Fibroblast of skin of left biceps (primary cell): ENCODE measurements at places on chromosomes 16 and 17.

DNA sequence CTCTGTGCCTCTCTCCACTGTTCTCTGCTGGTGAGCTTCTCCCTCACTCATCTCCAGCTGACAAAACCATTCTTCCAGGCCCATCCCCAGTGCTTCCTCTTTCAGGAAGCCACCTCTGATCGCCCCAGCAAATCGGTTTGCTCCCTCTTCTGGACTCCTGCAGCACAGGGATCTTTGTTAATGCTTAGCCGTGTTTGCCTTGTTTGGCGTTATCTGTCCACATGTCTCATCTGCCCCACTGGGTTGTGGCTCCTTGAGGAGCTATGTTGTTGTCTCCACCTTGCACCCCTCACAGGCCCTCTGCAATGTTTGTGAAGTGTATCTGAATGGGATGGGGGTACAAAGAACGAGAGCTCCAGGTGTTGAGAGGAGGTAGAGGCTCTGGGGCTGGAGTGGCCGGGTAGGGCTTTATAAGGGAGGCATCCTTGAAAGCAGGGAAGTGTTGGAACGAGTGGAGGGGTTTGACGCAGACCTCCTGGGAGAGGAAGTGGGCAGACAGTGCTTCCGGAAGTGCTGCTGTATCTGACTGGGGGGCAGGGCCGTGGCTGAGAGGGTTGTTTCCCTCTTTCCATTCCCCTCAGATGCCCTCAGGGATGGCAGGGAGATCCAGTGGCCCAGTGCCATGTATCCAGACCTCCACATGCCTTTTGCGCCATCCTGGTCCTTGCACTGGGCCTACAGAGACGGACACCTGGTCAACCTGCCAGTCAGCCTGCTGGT, 27.8 kb downstream of the CASKIN2 start:
- no peak for DNase-seq

GRCh38 chr17:57142925-57143324, 57.9 kb downstream of the AKAP1 start:
- DNase-seq: no peak

DNA sequence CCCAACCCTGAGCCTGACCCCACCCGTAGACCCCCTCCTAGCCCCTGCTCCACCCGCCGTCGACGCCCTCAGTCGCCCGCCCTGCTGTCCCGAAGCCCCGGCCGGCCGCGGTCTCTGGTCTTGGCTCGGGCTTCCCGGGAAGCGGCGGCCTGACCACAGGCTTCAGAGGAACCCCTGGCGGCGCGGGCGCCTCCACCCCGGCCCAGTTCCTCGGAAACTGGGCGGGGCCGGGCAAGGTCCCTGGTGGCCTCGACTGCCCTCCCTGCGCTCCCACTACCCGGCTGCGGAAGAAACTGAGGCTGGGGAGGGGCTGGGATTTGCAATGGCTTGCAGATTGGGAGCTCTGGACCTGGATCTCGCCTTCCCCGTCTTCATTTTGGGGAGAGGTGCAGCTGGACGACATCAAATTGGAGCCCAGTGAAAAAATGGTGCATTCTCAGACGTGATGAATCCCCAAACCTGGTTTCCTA, 692 bp upstream of the SOCS1 start:
- DNase-seq: no peak

DNA sequence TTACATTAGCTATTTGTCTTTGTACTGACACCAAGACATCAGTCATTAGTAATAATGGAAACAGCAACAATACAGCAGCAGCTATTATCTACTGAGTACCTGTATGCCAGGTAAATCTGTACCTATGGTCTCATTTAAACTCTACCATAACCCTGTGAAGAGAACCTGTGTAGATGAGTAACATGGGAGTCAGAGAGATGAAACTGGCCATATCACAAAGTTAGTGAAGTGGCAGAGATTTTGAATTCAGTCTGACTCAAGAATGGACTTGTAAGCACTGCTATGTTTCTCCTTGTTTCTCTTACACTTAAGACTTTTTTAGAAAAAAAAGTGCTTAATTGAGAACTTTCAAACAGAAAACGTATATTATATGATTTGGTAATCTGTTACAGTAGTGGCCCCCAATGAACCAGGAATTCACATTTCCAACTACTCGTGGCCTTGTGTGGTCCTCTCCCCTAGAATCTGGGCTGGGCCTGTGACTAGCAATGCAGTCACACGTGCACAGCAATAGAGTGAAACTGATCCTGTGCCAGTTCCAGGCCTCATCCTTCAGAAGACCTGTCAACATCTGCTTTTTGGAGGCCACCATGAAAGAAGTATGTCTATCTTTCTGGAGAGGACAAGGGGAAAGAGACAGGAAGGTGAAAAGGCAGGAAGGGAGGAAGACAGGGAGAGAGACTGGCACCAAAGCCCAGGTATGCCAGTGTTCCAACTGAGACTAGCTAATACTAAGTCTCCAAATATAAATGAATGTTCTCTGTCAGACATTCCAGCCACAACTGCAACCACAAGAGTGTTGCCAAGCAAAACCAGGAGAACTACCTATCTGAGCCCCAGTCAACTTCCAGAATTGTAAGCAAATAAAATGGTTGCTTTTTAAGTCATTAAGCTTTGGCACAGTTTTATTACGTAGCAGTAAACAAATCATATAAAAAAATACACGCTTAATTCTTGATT, 12.0 kb downstream of the CRLF3 start:
- DNase-seq: no peak

- DNase-seq: no peak
These were observed 5.7 kb downstream of the CCR7 start for GRCh38 chr17:40559564-40559916.

GRCh38 chr17:77111934-77112296, 28.9 kb upstream of the SEC14L1 start:
- DNase-seq: no peak

DNA sequence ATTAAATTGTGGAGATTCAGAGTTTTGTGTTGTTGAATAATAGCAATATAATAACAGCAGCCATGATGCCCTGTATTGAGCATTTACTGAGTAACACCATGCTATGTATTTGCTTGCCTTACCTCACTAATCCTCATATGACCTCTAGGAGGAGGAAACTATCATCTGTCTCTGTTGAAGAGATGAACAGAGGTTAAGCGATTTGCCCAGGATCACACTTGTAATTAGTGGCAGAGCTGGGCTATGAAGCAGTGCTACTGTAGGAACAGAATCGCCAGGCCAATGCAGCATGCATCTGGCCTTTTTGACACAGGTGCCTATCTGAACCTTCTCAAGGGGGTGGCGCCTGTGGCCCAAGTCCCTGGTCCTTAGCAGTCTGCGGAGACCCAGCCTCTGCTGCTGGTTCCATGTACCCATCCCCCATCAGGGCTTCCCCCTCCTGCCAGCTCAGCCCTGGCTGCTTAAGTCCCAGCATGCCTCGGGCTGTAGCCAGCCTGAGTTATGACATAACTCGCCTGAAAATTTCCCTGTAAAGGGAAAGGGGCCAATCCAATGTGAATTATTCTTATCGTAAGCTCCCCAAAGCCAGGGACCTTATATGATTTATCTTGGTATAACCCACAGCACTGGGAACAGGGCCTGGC, 50.4 kb upstream of the HS3ST2 start:
- DNase-seq: no peak

DNA sequence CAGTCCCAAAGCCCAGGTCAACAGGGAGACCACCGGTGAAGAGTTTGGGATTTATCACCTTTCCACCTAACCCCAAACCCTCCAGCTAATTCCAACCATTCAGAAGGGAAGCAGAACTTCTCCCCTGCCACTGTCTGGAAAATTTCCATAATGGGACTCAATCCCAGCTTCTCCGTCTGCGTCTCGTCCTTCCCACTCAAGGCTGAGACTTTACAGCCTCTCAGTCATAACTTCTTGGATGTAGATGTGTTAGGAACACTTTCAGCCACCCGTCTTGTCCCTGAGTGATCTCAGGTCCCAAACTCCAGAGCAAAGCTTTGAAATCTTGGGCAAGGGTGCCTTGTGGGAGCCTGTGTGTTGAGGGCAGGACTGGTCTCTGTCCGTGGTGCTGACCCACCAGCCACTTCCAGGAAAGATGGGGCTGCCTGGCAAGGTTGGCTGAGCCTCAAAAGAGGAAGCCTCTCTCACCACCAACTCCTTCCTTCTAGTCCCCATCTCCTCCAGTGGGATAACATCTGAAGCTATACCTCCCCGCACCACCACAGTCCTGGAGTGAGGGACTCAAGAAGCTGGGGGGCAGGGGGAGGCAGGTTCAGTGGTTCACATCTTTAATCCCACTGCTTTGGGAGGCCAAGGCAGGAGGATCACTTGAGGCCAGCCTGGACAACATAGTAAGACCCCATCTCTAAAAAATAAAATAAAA, 9.3 kb downstream of the GAS2L2 start:
- DNase-seq: no peak

GRCh38 chr16:17607075-17607509, 136.3 kb upstream of the XYLT1 start:
- DNase-seq: no peak

DNA sequence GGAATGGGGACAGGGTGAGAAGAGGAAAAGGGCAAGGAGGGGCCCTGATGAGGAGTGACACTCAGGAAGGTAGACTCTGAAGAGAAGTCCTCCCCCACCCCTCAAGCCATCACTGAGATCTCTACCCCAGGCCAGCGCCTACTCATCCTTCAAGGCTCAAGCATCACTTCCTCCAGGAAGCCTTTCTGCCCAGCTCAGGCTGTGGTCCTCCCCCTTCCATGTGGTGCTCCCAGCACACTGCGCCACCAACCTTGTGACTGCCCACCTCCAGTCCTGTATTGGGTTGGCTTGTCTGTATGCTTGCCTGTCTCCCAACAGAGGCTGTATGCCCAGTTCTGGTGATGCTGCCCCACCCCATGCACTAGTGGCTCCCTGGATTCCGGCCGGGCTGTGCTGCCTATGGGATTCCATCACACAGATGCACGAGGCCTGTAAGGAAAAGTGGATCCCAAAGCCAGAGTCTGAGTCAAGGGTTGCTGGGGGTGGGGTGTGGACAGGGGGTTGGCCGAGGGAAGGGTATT, 19.8 kb upstream of the ZFP90 start:
- DNase-seq: no peak

DNA sequence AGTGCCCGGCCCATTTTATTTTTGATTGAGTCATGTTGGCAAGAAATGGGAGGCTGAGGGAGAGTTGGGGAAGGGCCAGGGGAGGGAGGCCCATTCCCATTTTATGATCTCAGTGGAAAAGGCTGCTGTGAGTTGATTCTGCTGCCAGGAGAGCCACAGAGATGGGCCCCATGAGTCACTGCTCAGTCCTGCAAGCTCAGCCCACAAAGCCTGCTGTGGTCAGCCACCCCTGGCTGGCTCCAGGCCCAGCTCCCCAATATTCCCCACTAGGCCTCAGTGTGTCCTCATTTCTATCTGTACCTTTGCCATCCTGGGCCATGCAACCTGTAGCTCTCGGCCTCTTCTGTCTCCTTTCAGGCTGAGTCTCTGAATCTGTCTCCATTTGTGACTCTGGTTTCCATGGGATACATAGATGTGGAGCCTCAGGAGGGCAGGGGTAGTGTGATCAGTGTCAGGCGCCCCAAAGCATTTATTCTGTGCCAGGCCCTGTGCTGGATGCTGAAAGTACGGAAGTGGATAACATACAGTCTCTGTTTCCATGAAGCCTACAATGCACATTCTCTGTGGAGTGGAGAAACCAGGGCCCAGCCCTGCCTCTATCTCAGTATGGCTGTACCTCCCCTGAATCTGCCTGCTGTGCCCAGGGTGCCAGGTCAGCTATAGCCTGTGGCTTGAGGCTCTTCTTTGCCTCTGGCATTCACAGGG, 1.9 kb upstream of the PLEKHG4 start:
- DNase-seq: peak; percentile 97

GRCh38 chr17:51372345-51373004, 112.1 kb downstream of the UTP18 start:
- DNase-seq: no peak

DNA sequence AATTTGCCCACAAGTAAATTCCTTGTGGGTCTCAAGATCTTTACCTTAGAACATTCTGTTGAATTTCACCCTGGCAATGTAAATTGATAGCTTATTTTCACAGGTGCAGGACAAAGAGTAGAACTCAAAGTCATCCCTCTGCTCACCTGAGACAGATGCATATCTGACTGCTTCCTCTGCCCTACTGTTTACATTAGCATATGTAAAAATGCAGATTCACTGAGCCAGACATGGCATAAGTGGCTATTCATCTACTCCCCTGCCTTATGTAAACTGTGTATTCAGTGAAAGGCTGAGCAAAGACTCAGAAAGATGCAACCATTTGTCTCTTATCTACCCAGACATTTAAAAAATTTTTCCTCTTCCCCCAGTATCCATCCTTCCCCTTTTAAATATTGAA, 22.3 kb upstream of the MILR1 start:
- DNase-seq: no peak

GRCh38 chr17:62899361-62899760, 66.7 kb upstream of the TANC2 start:
- DNase-seq: no peak
